ENCODE measurements at places on chromosomes 5 and 9. TPM values are rescaled to one million over a fixed set of nuclear protein-coding genes. Genes with fewer than 3 reads are reported as not detected.
A peak's percentile ranks its signal among the peaks of the same experiment; 100 is the strongest.

- no peak for DNase-seq
Observed at GRCh38 chr5:143434261-143435209, 31.0 kb upstream of the NR3C1 start.

DNA sequence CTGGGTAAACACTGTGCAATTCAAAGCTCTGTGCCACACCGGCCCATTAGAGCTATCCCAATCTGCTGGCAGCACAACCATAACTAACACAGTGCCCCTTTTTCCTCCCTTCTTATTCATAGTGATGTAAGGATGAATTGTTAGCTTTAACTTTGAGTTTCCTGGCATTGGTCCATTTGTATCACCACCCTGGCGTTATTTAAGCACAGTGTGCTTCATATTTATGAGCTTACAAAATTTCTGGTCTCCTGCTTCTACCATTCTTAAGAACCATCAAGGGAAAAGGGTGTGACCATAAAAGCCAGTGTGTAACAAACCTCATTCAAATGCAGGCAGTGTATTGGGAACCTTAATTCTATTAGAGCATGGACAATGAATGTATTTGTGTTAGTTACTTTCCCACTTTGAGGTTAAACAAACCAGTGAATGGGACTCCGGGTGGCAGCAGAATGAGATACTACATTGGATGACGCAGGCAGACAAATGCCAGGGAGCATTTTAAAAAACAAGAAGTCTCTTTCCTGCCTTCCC, 222.6 kb downstream of the TMEM161B start:
- DNase-seq, result no peak

GRCh38 chr9:19022206-19022605, 10.8 kb downstream of the SAXO1 start:
- DNase-seq, result no peak

- DNase-seq, result no peak
Observed at GRCh38 chr5:108148715-108149139, 233.2 kb downstream of the FBXL17 start.

DNA sequence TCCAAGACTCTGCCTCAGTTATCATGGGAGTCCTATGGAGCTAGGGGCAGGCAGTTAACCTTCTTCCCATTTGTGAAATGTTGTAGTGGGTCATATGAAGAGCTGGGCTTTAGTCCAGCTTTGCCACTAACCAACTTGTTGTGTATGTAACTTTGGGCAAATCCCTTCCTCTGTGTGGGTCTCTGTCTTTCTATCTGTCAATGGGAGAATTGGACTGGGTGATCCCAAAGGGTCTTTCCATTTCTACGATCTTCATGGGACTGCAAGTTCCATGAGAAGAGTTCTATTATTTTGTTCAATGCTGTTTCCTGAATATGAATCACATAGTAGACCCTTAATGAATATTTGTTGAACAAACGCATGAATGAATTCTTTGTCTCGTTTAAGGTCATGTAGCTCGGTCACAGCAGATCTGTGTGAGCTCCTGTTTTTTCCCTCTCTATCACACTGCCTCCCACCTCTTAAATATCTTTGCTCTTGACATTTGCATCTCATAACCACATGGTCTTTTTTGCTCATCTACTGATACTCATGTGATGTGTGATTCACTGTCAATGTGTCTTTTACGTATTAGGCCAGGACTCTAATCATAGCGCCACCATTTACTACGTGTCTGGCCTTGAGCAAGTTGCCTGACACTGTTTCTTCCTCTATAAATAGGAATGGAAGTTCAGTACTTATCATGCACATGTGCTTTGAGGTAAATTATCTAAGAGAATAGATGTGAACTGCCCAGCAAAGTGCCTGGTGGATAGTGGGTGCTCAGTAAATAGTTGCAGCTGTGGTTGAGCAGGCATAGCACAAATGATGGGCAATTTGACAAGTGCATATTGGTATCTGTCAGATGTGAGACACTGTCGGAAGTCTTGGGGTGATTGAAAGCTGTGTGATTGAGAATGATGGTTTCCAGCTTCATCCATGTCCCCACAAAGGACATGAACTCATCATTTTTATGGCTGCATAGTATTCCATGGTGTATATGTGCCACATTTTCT, 37.4 kb downstream of the PTTG1 start:
- DNase-seq, result no peak

- DNase-seq, result no peak
Observed at GRCh38 chr9:134324359-134325095, 1.7 kb upstream of the RXRA start.

DNA sequence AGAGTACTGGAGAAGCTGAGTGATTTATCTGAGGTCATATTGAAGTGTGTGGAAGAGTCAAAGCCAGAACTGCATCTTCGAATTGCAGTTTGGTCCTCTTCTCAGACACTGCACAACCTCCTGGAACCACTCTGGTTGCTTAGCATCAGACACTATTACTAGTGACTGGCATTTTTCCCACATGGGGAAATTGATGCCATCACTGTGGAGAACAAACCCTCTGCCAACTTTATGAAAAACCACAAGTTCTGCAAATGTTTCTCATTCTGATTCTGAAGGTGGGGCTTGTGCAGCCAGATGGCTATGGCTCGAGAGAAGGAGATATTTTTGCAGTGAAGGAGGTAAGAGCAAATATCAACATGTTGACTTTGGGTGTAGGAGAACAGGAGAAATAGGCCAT, 67.2 kb downstream of the KCTD16 start:
- DNase-seq, result no peak

- no peak for DNase-seq
Observed at GRCh38 chr9:106816524-106816923, 46.4 kb upstream of the ZNF462 start.

DNA sequence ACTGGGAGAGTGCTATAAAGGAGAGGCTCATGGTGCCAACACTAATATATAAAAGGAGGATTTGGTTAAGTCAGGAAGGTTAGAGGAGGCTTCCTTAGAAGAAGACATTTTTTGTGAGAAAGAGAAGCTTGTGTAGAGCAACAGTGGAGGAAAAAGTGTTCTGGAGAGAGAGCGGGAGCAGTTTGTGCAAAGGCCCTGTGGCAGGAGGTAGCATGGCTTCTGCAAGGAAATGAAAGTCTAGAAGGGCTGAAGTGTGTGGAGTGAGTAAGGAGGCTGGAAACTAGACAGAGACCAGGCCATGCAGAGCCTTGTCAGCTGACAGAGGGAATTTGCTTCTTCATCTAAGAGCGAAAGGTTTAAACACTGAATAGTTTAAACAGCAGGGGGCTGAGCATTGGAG, 64.4 kb upstream of the ARAP3 start:
- no peak for DNase-seq

- no peak for DNase-seq
Observed at GRCh38 chr5:135383803-135384495, 15.1 kb downstream of the MACROH2A1 start.

DNA sequence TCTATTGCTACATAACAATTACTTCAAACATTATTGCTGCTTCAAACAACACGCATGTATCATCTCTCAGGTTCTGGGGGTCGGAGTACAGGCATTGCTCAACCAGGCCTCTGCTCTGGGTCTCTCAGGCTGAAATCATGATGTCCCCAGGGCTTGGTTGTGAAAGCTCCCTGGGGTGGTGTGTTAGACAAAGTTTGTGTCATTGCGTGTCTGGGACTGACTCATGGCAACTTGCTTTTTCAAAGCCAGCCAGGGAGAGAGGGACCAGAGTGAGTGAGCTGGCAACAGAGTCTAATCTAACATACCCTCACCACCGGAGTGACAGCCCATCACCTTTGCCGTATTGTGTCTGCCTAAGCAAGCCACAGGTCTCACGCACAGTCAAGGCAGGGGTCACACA, 259.2 kb upstream of the NFIL3 start:
- DNase-seq, result no peak

DNA sequence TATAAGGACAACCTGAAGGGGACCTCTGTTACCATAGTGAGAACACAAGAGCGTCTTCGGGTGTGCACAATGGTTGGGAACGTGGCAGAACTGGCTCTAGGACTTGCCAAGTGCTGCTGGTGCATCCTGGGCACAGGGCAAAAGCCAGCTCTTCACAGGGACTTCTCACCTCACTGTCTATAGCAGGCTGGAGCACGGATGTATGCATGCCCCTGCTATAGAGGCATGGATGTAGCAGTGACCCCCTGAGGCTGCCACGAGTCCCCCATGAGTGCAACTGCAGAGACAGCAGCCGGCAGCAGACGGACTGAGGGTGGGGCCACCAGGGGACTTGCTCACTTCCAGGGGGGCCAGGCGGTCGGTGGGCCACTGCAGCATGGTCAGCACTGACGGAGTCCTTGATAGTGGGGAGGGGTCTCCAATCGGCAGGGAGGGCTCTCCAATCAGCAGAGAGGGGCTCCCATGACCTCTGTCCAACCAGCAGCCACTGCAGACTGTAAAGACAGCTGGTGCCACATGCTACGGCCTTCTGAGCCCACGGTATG, 64.9 kb downstream of the SEMA4D start:
- DNase-seq, result no peak

- no peak for DNase-seq
Observed at GRCh38 chr5:149837680-149838269, 106.8 kb downstream of the PDE6A start.

- DNase-seq, result no peak
Observed at GRCh38 chr5:56012281-56012963, 17.7 kb upstream of the IL6ST start.

- peak; percentile 75 for DNase-seq
Observed at GRCh38 chr9:114169029-114169951, 14.0 kb downstream of the COL27A1 start.

GRCh38 chr9:89358985-89359384, 40.7 kb downstream of the SECISBP2 start:
- peak; percentile 54 for DNase-seq

DNA sequence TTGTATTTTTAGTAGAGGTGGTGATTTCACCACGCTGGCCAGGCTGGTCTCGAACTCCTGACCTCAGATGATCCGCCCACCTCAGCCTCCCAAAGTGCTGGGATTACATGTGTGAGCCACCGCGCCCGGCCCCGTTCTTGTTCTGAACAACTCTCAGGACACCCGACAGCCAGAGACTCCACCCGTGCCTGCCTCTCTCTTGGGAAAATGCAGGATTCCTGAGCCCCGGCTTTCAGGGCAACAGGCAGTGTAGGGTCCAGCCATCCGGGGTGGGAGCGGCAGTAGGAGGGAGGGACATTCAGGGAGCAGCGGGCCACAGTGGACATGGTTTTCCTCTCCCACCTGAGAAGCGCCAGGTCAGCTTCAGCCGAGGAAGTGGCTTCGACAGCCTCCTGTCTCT, 34.4 kb downstream of the NCS1 start:
- DNase-seq, result no peak

- no peak for DNase-seq
Observed at GRCh38 chr9:87567571-87567970, 69.9 kb downstream of the DAPK1 start.

DNA sequence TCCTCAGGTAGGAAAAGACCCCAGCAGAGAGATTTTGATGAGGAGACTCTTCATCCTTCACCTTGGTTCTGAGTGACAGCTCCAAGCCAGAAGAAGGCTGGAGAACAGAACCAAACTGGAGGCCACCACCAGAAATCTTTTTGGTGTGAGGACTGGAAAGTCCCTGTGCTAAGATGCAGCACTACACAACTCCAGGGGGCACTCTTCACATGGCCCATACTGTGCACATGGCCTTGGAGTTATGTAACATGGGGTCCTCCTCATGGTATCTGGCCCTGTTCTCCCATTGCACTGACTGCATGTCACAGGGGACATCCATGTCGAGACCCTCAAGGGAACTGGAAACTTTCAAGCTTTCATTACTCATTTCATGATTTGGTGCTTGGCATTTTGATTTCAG, 17.3 kb upstream of the STX17 start:
- no peak for DNase-seq

- DNase-seq, result no peak
Observed at GRCh38 chr5:138448481-138449398, 9.9 kb downstream of the REEP2 start.

DNA sequence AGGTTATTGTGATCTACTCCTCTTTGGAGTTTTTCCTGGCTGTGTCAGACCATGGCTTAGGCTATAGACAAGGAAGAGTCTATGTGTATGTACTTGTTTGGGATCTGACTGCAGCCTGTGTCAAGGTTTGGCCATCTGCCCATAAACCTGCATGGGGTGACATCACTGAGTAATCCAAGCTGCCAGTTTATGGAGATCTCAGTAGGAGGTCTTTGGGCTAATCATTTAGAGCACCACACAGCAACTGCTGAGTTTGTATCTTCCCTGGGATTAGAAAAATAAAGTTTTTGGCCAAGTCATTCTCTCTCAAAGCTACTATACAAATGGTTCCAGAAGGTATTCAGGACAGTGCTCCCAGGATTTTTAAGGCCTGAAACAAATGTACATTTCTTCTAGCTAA, 65.5 kb upstream of the HSPB3 start:
- DNase-seq, result peak; percentile 59

DNA sequence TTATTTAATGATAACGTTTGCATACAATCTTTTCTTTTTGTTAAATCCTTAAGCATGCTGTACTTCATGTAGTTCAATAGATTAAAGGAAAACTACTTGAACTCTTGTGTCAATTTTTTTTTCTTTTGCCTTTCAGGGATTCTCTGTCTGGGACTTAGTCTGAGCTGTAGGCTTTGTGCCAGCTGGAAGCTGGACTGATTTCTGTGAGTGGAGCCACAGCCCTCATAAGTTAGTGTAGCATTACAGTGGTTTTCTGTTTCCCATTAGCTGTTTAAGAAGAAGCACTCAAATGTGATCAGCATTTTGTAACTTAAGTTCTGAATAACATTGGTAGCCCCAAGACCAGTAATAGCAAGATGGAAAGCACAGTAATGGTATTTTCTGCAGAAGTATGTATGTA, 330.6 kb upstream of the MEF2C start:
- peak; percentile 80 for DNase-seq

- DNase-seq, result no peak
Observed at GRCh38 chr9:108994695-108995094, 18.6 kb downstream of the CTNNAL1 start.

GRCh38 chr5:150082889-150083288, 3.5 kb downstream of the CSF1R start:
- no peak for DNase-seq

- DNase-seq, result no peak
Observed at GRCh38 chr9:103798620-103799019, 295.5 kb upstream of the SMC2 start.

GRCh38 chr5:98721231-98721928, 52.1 kb upstream of the RGMB start:
- no peak for DNase-seq

DNA sequence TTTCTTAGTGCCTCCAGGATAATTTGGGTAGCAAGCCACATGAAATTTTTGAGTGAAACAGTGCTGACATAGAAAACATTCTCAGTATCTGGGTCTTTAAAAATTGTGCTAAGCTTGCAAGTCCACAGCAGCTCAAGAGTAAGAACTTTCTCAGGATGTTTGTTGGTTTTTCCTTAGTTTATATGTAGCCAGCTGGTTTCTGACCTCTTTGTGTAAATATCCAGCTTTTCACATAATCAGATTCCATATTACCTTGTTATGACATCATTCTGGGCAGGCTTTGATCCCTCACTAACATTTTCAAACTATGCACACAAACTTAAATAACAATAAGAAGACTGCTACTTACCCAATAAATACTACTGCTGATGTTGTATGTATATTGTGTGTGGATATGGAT, 82.9 kb upstream of the VCAN start:
- no peak for DNase-seq

- DNase-seq, result no peak
Observed at GRCh38 chr9:101512116-101512515, 21.5 kb upstream of the RNF20 start.

The ADAMTS16 gene
- 6.5 TPM for polyA plus RNA-seq

The PTCH1 gene
- polyA plus RNA-seq, result 8.2 TPM

The SHLD3 gene
- polyA plus RNA-seq, result 3.3 TPM

The CD74 gene
- polyA plus RNA-seq, result 52.6 TPM

The IL13 gene
- not detected for polyA plus RNA-seq

The MAP1B gene
- 75.5 TPM for polyA plus RNA-seq

The GBGT1 gene
- not detected for polyA plus RNA-seq

The HTR4 gene
- polyA plus RNA-seq, result not detected

The RASEF gene
- polyA plus RNA-seq, result 0.66 TPM

The MYOT gene
- 1,923 TPM for polyA plus RNA-seq

The SCGB3A1 gene
- polyA plus RNA-seq, result 0.79 TPM

Data from muscle of arm (tissue), 14 donors.